ENCODE measurements at places on chromosomes 12 and 14. TPM values are rescaled to one million over a fixed set of nuclear protein-coding genes. Genes with fewer than 3 reads are reported as not detected.

Gene RD3L
- not detected for polyA plus RNA-seq

GRCh38 chr12:79692860-79693577, 2.3 kb upstream of the PAWR start:
- no peak for DNase-seq

Gene FZD10
- polyA plus RNA-seq = 0.31 TPM

Gene CHPT1
- polyA plus RNA-seq = 20.7 TPM

DNA sequence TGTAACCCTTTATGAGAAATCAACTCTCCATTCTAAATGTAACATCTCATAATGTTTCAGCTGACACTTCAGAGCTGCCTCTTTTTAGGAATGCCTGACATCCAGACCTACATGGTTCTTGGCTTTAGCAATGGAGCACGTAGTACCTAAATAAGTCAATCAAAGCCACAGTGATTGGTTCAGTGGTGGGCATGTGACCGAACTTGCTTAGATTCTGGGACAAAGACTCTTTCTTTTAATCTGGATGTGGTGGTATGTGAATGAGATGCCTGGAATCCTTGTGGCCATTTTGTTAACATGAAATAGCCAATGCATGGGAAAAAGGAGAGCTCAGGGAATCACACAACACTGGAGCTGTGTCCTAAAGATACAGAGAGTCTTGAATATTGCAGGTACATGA, 11.8 kb downstream of the GPR65 start:
- no peak for DNase-seq

Gene ZDHHC22
- polyA plus RNA-seq = 0.01 TPM

DNA sequence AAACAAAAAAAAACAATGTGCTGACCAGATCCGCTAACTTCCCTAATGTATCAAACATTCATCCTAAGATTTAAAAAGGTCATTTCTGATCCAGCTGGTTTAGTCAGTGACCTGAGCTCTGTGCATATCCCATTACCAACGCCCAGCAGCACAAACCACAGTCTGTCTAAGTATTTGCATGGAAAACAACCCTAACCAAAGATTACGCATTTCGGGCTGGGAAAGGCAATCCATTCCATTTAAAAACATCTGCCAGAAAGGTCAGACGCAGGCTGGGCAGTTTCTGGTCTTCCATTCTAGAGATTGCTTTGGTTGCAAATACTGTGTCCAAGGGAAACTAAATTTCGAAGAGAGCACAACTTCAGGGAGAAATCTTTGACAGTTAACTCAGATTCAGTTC, 234.9 kb downstream of the FLRT2 start:
- no peak for DNase-seq

- no peak for DNase-seq
Measured at GRCh38 chr14:65349100-65349499, 63.4 kb upstream of the FUT8 start.

Gene TMEM30B
- 0.31 TPM for polyA plus RNA-seq

Gene CISTR
- not detected for polyA plus RNA-seq

GRCh38 chr14:99865408-99865807, 72.2 kb downstream of the EML1 start:
- DNase-seq = no peak

DNA sequence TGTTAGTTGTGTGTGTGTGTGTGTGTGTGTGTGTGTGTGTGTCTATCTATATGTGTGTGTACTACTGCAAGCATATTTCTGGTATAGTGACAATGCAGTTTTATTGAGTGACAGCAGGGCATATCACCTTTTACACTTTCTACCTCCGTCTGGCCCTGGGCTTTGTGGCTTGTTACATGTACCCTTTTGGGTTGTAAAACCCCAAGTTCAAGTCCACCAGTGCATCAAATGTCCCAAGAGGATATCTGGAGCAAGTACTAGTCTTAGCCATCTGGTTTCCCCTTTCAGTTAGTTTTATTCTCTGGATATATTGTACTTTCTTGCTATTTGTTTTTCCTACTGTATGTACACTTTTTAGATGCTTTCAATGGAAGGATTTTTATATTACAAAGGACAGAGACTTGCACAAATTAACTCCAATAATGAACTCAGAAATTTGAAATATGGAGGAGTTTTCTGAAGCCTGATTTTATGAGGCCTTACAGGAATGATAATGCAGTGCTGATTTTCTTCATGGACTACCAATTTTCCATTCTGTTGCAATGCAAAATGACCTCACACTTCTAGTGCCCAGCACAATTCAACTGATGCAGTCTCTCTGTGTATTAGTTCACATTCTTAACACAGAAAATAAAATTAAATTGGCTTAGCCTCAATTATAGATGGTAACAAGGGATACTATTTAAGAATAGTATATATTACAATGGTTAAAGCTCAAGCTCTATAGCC, 29.1 kb downstream of the SLC16A7 start:
- DNase-seq = no peak

GRCh38 chr14:55715889-55716288, 135.9 kb downstream of the KTN1 start:
- peak; percentile 55 for DNase-seq

Gene GLIPR1L1
- not detected for polyA plus RNA-seq

Gene LMNTD1
- polyA plus RNA-seq = not detected

DNA sequence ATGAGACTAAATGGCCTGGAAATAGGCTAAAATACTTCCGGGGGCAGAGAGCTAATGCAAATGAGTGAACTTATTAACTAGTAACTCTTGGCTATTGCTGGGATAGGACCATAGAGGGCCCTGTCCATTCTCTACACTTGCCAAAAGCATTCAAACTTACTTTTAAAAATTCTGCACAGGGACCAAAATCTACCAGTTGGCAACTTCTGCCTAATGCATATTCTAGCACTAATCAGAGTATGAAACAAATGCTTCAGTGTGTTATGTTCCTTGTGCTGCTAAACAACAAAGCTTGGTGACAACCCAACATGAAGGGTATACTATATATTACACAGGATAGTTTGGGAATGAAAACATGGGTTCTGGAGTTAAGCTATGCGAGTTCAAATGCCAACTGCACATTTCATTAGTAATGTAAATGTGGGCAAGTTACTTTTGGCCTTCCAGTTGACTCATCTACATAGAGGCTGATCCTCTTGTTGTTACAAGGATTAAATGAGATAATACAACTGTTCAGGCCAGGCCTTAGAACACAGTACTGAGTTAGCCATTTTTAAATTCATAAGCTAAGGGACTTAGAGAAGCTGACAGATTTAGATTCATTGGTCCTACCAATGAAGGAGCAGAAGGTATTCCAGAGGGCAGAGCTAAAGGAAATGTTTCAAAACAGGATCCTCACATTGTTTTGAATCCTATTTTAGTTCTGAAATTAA, 32.4 kb downstream of the HIGD1C start:
- no peak for DNase-seq

Gene NR1H4
- polyA plus RNA-seq = not detected

DNA sequence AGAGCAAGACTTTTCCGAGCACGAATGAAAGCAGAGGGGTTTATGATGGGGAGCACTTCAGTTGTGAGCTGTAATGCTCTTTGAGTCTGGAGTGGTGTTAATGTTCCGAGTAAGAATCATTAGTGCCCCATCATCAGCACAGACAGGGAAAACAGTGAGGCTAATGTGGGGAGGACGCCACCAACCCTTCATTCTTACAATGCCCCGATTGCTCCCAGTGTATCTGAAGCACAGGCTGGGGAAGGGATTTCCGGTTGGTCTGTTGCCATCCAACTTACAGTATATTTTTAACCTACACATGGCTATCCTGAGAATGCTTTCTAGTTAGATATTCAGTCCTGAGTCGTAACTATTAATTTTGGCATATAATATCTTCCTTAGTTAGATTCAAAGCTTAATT, 141.6 kb downstream of the APAF1 start:
- no peak for DNase-seq

DNA sequence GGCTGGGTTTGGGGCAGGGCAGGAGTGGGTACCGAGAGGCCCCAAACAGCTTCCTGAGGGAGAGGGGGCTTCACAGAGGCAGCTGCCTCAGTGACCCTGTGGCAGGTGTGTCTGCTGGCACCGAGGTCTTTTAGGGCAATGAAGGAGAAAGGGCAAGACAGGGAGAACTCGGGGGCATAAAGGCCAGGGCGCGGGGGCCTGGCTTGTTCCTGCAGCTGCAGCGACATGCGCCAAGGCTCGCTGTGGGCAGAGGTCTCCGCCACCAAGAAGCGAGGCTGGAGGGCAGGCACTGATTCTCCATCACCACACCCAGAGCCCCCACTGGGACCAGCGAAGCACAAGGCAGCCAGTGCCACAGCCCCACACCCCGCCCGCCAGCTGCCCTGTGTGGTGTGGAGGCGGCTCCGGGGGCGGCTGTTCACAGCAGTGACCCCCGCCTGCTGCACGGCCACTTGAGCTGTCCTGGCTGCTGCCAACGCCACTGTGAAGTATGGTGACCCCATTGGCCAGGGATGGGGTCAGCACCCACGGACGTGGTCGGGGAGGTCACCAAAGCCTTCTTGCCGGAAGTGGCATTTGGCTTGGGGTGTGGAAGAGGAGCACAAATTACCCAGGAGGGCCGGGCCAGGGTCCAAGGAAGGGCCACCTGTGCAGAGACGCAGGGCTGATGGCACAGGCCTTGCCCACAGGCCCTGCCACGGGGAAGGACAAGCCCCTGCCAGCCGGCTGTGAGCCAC, 16.4 kb downstream of the BAG5 start:
- DNase-seq = no peak

- DNase-seq = no peak
Measured at GRCh38 chr14:77148510-77149231, 7.1 kb upstream of the ZDHHC22 start.

DNA sequence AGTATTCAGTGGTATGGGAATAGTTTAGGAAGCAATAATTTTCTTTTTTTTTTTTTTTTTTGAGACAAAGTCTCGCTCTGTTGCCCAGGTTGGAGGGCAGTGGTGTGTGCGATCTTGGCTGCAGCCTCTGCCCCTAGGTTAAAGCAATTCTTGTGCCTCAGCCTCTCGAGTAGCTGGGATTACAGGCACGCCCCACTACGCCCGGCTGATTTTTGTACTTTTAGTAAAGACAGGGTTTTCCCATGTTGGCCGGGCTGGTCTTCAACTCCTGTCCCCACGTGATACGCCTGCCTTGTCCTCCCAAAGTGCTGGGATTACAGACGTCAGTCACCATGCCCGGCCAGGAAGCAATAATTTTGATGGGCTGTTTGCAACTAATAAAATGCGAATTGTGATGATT, 62.1 kb downstream of the ATG14 start:
- DNase-seq = no peak

DNA sequence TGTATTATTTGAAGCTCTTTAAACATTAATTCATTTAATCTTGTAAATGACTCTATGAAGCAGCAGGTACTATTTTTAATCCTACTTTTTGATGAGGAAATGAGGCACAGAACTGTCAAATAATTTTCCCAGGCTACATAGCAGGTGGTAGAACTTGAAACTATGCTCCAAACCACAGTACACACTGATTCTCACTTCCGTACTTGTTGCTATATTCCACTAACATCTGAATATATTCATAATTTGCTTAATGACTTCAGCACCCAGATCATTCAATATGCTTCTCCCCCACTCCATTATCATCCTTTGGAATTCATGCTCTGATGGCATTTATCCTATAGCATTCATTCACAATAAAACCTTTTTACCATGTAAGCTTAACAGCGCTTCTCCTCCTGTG, 4.9 kb downstream of the ERGIC2 start:
- no peak for DNase-seq

Gene CMTM5
- 0.20 TPM for polyA plus RNA-seq

Gene DPPA3
- polyA plus RNA-seq = not detected

Gene MUCL1
- polyA plus RNA-seq = not detected

Gene PLD4
- polyA plus RNA-seq = not detected

Gene LBHD2
- not detected for polyA plus RNA-seq

- DNase-seq = no peak
Measured at GRCh38 chr12:88063375-88063774, 34.2 kb upstream of the C12orf50 start.

Gene CIT
- polyA plus RNA-seq = 0.40 TPM

DNA sequence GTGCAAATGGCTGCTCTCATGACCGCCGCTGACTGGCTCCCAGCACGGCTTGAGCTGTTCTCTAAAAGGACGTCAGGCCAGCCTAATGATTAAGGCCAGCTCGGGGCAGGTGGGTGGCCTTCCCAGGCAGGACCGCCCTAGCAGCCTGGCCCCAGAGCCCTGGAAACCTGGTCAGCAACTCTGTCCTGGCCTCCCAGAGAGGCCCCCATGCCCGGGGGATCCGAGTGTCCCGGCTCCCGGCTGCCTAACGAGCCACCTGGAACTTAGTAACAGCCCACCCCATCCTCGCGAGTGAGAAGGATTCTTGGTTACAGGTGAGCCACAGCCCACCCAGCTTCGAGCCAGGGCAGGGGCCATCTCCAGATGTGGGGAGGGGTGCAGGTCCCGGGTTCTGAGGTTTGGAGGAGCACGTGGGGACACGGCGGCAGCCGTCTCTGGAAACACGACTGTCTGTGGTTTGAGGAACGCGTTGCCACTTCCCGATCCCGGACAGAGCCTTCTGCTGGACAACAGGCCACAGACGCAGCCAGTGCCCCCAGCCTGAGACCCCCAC, 73.8 kb upstream of the FBRSL1 start:
- DNase-seq = no peak

DNA sequence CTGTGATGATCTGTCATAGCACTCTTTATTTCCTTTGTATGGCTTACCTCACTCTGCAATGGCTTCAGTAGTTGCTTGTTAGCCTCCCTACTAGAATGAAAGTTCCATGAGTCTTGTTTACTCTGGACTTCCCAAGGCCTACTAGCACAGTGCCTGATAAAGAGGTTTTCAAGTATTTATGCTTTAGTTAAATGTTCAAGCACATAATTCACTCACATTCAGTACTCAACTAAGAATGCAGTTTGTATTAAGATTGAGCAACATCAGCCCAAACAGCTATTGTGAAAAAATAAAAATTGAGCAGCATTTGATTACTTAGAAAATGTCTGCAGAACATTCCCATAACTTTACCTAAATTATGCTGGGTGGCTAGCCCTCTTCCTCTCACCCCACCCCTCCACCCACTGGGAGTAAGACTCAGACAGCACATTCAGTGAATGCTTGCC, 158.9 kb upstream of the AMIGO2 start:
- no peak for DNase-seq

DNA sequence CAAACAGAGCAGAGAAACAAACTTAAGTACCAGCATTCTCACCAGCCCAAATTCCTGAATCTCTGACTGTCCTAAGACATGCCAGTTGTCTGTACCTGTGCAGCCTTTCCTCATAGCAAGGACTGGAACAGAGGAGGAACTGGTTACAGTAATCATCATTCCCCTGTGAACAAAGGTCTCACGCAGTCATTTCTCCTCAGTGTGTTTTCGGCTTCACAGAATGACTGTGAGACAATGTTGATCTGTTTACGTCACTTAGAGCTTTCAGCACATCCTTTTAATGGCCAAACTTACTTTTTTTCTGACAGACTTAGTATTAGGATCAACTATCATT, 169.0 kb downstream of the FBXL14 start:
- no peak for DNase-seq

- no peak for DNase-seq
Measured at GRCh38 chr12:48873096-48873495, 7.4 kb upstream of the RND1 start.

Gene KCNJ8
- polyA plus RNA-seq = 3.5 TPM

All from psoas muscle (tissue), 8 donors.